ENCODE measurements at places on chromosomes 16 and 17.

GRCh38 chr17:74682028-74682427 lies 30.7 kb downstream of the CD300LF start:
- DNase-seq = no peak

GRCh38 chr17:52201767-52202519 lies 43.4 kb upstream of the CA10 start:
- no peak for DNase-seq

DNA sequence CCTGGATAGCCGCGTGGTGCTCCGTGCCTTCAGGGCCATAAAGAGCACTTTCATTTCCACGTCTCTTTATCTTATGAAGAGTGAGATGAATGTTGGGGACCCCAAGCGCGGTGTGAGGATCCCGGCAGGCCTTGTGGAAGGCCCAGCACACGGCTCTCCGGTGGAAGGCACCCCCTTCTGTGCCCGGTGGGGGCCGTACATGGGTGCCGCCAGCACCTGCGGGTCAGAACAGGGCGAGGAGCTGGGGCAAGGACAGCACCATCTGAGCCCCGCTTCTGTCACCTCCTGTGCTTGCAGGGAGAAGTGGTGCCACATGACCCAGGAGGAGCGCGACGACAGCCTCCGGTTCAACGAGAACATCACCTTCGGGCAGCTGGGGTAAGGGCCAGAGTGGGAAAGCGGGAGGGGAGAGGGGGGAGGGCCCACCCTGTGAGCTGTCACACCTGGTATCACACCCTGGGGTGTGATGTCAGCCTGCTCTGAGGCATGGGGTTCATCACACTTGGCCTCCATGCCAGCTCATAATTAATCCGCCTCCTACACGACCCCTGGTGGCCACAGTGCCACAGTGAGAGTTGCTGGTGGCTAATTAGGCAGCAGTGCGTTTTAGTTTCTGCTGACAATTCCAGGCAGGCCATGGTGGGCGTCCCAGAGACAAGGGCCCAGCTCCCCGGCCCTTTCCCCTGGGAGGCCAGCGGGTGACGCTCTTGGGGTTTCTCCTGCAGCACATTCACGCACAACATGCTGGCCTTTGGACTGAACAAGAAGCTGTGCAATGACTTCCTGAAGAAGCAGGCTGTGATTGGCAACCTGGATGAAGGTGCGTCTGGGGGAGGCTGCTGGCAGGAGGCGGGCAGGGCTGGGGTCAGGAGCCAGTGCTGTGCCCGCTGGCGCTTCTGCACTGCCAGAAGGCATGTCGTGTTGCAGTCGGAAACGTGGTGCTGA lies 25.7 kb downstream of the CIBAR2 start:
- peak; percentile 59 for DNase-seq

DNA sequence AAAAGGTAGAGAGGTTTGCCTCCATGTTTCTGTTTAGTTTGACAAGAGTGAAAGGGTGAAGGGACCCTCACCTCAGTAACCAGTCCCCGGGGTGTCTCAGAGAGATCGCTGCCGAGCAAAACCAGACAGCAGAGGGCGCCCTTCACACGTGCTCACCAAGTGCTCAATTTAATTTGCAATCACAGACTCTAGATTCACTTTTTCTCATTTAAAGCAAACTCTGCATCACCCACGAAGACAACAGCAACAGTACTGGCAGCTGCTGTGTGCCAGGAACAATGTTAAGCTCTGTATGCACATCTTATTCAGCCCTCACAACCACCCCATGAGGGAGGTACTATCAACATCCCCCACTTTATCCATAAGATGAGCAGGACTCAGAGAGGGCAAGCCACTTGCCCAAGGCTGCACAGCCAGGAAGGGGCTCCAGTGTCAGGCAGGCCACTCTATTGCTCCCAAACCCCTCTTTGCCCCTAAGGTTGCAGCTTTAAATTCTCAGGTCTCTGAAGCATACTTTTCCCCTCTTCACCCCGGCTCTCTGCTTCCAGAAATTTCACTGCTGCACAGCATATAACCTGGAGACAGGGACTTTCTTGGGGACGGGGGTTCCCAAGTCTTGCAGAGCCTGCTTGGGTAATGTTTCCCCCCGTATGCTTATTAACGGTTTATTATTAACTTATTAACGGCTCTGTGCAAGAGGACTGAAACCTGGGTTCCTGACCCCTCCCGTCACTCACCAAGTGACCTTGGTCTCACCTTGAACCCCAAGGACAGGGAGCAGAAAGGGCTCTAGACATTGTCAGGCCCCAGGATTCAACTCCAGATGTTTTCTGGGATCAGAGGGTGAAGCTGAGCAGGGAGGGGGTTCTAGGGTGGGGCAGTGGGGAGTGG lies 70.9 kb downstream of the CNGB1 start:
- DNase-seq = peak; percentile 76

DNA sequence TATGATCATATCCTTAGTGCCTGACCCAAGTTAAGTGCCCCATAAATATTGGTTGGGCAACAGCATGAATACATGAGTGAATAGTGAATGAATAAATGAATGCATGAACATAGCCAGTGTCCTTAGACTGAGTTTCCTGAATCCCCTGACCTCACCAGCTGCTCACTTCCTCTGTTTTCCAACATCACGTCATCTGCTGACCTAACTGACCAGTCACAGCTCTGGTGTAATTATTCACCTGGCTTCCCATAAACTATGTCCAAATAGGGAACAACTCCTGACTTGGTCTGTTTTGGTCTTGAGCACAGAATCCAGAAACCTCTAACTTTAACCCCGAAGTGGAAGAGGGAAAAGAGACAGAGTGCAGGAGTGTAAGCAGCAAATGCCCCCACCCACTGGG lies 83.4 kb downstream of the ASIC2 start:
- DNase-seq = no peak

GRCh38 chr17:2068031-2068518 lies 13.2 kb downstream of the HIC1 start:
- DNase-seq = no peak

DNA sequence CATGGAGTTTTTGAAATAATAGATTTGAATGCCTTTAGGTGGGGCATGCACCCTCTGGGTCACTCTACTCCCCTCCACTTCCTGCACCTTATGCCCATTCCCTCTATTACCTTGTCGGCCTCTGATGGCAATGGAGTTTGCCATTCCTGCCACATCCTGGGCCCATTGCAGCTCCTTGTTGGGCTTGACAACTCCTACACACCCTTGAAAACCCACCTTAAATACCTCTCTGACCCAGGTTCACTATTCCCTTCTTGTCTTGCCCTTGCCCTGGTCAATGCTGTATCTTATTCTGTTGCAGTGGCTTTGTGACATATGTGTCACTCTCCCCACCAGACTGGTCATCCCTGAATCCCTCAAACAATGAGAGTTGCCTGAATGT lies 2.4 kb downstream of the CCR7 start:
- DNase-seq = no peak

All from stimulated activated naive CD8-positive, alpha-beta T cell treated with anti-CD3 and anti-CD28 coated beads, Interleukin-15, amount 100 ng/mL, for 72 hours (primary cell).